AG10803 (cell line): ENCODE measurements at places on chromosomes 12 and 14.

DNA sequence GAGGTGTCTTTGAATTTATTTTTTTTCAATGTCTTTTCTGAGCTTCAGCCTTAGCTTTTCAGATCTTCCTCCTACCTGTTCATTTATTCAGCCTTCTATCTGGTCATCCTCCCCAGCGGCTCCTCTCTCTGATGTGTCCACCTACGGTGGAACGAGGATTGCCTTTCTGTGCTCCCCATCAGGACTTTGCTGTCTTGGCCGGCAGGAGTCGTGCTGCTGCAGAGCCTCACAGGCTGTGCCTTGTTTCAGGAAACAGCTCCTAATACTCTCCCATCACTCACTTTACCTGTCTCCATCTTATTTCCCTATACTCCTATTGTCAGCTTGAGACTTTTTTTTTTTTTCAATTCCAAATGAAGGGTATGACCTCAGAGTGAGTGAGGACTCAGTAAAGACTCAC, 76.9 kb downstream of the KICS2 start:
- no peak for DNase-seq

DNA sequence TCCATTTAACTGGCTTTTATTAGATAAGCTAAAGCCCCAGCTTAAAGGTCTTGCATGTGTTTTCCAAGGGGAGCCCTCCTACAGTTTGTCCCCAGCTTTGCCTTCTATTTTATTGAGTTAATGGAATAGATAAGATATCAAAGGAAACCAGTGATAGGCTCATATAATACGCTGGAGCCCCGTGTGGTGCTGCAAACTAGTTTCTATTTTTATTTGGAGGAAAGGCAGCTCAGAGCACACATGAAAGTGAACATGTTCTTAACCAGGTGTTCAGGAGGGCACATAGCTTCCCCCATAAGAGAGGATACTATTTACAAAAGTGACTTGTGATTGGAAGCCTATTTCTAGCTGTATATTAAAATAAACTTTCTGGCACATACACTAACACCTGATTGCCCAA, 251.7 kb downstream of the PDZRN4 start:
- DNase-seq: no peak

DNA sequence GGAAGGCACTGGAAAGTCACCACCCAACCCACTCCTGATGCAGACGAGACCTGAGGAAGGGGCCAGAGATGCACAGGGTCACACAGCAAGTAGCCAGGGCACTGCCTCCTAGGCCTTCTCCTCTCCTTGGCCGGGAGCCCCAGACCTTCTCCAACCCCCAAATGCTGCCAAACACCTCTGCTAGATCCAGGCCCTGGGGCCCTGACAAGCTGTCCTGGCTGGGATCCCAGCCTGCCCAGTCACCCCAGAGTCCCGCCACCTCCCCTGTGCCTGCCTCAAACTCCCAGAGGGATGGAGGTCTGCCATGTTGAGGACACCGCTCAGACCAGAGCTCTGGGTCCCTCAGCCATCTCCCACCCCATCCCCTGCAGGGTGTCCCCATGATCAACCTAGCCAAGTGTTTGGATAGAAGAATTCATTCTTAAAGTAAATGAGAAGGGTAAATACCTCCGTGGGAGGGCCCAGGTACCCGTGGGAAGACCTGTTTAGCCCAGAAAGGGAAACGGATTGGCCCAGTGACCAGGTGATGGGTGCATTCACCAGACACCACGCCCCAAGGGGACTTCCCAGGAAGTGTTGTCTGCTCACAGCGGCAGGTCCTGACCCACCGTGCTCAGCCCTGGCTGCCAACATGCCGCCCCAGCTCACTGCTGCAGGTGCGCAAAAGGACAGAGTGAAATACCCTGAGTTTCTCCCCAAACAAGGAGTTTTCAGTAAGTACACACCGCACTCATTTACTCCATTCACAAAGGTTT, 4.6 kb upstream of the DIO3 start:
- DNase-seq: no peak

GRCh38 chr12:49482095-49483051, 56.5 kb upstream of the KCNH3 start:
- DNase-seq: no peak

- no peak for DNase-seq
Measured at GRCh38 chr12:32120419-32120818, 13.8 kb downstream of the BICD1 start.

- DNase-seq: no peak
Measured at GRCh38 chr14:102867826-102868580, 54.5 kb upstream of the AMN start.

DNA sequence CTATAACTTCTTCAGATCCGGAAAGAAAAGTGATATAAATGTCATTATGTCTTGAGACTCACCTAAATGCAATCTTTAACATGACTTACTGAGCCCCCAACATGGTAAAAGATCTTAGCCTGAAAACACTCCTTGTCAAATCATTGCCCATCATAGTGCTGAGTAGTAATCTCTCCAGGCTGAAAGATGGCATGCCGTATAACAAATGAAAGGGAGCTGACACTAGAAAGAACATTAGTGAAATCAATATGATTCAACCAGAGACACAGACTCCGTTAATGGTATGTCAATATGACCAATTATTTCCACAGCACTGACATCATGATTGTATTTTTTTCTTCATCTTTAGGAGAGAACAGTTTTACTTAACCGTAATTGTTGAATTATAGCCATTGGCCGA, 54.4 kb downstream of the BICD1 start:
- no peak for DNase-seq

DNA sequence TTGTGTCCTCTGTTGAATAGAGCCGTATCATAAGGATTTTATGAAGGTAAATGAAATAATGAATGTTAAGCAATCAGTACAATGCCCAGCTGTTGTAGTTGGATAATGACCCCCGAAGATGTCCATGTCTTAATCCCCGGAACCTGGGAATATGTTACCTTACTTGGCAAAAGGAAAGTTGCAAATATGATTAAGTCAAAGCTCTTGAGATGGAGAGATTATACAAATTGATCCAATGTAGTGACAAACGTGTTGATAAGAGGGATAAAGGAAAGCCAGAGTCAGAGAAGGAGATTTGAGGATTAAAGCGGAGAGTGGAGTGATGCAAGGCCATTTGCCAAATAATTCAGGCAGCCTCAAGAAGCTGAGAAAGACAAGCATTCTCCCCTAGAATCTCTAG, 19.2 kb upstream of the MGAT4C start:
- no peak for DNase-seq

- DNase-seq: peak; percentile 52
Measured at GRCh38 chr12:25625146-25625545, 72.1 kb upstream of the LMNTD1 start.

GRCh38 chr14:87628129-87628528, 364.9 kb downstream of the GALC start:
- DNase-seq: peak; percentile 77

DNA sequence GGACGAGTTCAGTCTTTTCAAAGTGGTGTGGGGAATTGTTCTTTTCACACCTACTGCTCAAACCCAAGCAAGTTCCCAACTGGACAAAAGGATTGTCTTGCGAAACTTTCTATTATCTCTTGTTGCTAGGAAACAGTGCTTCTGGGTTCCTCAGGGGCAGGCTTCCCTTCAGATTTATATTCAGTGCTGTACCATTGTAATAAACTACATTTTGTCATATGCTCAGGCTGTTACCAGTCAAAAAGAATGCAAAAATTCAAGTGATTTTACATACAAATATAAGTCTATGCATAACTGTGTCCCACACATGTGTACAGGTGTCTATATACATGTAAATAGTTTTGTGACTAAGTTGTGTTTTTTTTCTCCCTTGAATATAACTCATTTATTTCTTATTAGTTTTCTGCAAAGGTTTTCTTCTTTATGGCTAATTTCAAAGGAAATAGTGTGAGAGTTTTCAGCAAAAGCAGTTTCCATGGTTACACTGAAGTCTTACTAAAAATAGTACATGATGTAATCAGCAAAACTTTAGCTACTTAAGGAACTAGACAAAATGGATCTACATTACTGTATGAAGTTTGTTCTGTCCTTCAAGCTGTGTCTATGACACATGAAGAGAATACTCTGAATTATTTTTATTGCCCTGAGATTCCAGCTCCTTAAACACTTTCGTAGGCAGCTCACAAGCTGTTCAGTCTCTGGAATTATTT, 430.2 kb upstream of the TMPO start:
- DNase-seq: no peak

DNA sequence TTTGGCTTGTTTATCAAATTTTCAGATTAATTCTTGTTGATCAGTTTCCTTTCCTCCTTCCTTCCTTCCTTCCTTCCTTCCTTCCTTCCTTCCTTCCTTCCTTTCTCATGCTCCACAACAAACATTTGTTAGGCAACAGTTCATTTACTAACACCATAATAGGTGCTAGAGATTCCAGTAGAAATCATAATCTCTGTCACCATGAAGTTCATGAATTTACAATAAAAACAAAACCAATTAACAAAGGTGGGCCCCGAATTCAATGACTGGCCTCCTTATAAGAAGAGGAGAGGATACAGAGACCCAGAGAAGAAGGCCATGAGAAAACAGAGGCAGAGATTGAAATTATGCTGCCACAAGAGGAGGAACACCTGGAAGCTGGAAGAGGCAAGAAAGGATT, 266.9 kb upstream of the GARIN6 start:
- no peak for DNase-seq
